Femur (tissue), 1 donor: ENCODE measurements at places on chromosomes 3 and 15.

GRCh38 chr3:7650466-7650865 lies 789.6 kb downstream of the GRM7 start:
- DNase-seq: no peak

- no peak for DNase-seq
Observed at GRCh38 chr3:58874248-58874741, 175.5 kb downstream of the CFAP20DC start.

- no peak for DNase-seq
Observed at GRCh38 chr15:27864086-27864485, 235.0 kb downstream of the OCA2 start.

DNA sequence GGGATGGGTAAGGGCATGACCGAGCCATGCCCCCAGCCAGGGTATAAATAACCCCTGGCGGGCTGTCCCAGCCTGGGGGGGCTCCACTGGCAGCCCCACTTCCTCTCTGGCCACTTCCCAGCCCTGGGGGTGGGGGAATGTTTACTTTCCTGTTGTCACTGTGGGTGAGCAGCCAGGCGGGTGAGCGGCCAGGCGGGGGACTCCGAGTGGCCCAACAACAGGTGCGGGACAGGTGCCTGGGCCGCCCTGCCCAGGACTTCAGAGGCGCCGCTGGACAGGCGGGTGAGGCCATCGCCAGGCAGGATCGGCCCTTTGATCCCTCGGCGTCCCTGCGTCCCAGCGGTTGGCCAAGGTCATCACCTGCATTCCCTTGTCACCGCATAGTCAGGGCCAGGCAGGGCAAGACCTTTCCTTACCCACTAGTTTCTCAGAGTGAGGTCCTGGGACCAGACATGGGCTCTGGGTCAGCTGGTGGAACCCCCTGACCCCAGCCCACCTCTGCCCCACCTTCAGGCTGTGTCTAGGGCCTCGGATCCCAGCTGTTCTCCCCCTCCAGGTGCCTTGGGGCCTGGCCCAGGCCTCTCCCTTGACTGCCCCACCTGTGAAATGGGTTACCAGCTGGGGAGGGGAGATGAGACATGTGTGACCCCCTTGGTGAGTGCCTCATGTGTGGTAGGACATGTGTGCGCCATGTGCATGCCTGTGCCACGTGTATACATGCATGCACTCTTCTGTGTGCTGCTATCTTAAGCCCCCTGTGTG lies 16.6 kb downstream of the SEMA3F start:
- DNase-seq: no peak

- DNase-seq: no peak
Observed at GRCh38 chr15:58951388-58952007, 18.0 kb upstream of the SLTM start.

DNA sequence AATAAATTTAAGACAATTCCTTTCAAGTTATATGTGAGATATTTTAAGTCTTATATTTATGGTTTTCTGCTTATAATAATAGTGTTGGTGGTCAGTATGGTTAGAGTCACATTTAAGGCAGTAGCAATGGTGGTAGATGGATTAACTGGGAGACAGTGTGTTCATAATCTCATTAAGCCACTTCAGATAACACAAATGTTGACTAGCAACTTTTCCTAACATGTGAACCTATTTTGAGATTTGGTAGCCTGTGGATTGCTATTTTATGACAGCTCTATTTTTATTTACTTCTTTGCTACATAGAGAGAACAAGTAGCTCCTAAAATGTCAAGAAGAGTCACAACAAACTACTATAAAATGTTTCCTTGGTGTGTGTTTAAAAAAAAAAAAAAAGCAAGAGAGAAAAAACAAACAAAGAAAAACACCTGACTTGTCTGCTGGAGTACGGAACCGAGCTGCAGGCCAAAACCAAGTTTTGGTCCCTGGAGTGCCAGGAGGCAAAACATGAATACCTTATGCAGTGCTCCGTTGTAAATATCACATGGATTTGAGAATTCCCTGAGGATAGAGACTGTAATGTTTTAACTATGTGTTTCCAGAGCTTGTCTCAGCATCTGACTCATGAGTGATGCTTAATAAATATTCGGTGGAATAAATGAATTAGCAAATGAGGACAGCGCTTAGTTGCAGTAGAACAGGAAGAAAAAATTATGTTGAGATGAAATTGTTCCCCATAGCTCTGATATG lies 457.1 kb upstream of the ROBO2 start:
- no peak for DNase-seq

DNA sequence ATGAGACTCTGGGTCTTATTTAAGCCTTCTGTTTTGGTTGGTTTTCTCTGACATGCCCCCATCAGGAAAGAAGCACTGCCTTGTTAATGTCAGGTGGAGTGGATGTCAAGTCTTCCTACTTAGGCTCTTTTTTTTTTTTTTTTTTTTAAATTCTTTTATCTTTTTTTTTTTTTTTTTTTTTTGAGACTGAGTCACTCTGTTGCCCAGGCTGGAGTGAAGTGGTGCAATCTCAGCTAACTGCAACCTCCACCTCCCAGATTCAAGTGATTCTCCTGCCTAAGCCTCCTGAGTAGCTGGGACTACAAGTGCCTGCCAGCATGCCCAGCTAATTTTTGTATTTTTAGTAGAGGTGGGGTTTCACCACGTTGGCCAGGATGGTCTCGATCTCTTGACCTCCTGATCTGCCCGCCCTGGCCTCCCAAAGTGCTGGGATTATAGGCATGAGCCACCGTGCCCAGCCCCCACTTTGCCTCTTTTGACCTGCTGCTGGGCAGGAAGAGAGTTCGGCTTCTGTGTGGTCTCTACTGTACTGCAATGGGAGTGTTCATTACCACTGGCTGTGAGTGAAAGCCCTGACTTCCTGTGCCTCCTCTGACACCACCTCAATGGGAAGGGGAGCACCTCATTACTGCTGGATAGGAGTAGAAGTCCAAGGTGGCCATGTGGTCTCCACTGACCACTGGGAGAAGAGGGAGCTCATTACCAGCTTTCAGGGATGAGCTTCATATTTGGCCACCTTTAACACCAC lies 10.9 kb downstream of the CTDSPL start:
- DNase-seq: no peak

DNA sequence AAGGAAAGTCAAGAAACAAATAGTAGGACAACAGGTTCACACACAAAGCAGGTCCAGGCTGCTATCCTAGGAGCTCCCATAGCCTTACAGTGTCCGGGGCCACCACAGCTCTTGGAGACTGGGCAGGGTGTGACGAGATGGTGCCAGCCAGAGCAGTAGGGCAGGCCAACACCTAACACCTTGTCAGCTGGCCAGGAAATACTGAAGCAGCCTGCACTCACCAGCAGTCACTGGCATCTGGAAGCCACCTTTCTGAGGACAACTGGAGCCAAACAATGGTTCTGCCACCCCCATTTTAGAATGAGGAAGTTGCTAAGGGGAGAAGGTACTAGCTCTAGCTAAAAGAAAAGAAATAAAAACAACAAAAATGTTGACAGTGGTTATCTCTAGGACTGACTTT lies 47.2 kb downstream of the CCDC12 start:
- no peak for DNase-seq

GRCh38 chr3:16024548-16024947 lies 149.9 kb upstream of the GALNT15 start:
- no peak for DNase-seq

GRCh38 chr3:99934975-99935797 lies 117.5 kb downstream of the CMSS1 start:
- peak; percentile 62 for DNase-seq

DNA sequence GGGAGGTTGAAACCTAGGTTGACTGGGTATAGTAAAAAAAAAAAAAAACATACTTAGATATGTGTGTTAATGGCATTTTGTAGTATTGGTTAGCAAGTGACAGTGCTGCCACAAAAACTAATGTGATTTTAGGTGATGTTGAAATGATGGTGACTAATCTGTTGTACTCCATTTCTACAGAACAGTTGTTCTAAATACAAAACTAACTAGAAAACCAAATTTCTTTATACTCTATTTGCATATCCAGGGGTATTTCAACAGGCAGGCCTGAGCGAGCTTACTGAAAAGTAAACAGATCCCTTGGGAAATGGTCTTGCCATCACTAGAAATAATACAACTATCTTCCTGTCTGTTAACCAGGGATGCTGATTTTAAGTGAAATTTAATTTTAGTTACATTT lies 20.5 kb downstream of the TSC22D2 start:
- no peak for DNase-seq

DNA sequence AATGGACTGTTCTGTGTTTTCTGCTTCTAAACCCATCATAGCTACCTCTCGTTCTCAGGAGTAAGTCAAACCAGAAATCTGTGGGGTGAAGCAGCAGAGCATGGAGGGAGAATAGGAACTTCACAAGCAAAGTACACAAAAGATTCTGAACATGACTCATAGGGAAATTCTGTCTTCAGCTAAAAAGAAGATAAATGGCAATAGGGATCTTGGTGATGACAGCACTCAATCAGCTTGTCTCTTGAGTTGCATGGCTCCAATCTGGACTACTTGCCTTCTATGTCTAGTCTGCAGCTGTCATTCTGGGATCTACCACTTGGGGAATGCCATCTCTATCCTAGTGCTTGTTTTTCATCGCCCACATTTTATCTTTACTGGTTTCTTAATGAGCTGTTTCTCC lies 13.5 kb upstream of the GRAMD1C start:
- DNase-seq: no peak

DNA sequence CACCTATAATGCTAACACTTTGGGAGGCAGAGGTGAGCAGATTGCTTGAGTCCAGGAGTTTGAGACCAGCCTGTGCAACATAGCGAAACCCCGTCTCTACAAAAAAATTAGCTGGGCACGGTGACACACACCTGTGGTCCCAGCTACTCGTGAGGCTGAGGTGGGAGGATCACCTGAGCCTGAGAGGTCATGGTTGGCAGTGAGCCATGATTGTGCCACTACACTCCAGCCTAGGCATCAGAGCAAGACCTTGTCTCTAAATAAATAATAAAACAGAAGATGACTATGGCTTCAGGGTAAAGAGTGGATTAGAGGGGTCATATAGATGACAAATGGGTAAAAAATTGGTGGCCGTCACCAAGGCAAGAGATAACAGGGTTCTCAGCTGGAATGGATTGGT lies 3.1 kb downstream of the SLC25A38 start:
- DNase-seq: no peak

DNA sequence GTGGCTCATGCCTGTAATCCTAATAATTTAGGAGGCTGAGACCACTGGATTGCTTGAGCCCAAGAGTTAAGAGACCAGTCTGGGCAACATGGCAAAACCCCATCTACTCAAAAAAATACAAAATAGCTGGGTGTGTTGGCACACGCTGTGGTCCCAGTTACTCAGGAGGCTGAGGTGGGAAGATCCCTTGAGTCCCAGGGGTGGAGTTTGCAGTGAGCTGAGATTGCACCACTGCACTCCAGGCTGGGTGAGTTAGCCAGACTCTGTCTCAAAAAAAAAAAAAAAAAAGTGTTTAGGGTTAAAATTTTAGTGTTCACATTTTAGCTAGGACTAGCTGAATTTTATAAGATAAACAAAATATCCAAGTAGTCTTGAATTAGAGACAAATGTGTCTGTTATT lies 1340.1 kb upstream of the EPHA6 start:
- DNase-seq: no peak

DNA sequence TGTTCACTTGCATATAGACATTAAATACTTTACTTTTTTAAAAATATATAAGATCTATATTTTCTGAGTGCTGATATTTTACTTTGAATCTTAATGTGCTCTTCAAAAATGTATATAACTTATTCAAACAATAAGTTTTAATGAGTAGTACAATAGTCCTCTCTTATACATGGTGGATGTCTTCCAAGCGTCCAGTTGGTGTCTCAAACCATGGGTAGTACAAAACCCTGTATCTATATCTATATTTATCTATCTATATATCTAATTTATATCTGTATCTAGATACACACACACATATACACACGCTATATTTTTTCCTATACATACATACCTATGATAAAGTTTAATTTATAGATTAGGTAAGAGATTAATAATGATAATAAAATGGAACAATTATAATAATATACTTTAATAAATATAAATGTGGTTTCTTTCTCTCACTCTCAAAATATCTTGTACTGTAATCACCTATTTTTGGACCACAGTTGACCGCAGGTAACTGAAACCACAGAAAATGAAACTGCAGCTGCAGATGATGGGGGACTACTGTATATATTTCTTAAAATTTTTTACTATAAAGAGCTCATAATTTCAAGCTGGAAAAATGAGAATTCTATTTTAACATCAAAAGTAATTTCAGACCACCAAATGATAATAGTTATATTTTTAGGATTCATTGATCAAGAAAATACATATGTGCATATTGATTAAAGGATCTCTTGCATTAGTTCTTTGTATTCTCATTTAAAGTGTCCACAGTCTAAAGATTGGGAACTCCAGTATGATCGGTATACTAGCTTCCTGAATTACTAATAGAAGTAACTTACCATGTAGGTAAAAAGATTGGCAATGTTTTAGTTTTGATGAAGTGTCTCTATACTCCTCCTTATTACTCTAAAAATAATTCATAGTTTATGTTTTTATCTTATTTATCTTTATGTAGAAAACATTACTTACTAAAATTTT lies 215.1 kb upstream of the MLF1 start:
- no peak for DNase-seq

DNA sequence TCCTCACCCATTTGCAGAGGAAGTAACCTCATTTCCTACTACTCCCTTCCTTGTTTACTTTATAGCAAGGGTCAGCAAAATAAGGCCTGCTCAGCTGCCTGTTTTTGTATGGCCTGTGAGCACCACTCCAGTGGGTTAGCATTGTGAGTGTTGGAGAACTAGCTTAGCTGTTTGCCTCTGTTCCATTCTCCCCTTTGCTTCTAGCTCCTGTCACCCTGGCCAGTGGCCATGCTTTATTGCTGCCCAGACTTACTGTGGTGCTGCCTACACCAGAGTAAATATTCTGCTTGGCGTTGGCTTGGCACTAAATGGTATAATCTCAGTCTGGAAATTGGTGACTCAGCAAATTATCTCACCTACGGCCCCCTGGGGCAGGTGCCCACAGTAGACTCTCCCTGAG lies 8.8 kb downstream of the PDCD6IP start:
- DNase-seq: no peak

GRCh38 chr3:136276049-136276755 lies 26.1 kb downstream of the PCCB start:
- no peak for DNase-seq

DNA sequence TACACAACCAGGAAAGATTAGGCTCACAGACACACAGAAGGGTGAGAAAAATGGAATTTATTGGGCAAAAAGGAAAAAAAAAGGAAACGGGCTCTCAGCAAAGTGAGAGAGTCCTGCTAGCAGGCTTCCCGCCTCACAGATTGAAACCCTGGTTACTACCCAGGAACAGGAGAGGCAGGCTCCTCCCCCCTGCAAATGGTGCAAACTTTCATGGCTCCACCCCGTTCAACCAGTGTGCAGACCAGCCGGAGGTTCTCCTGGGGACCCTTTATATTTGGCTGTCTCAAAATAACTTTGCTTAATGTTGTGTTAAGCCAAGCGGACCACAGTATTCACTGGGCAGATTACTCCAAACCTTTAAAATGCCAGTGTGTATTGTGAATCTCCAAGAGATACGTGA lies 40.3 kb downstream of the IL1RAP start:
- no peak for DNase-seq

GRCh38 chr3:61053781-61054496 lies 197.3 kb downstream of the FHIT start:
- no peak for DNase-seq
